Cardiac fibroblast (primary cell): ENCODE measurements at places on chromosomes 6 and 20.
A peak's percentile ranks its signal among the peaks of the same experiment; 100 is the strongest.

DNA sequence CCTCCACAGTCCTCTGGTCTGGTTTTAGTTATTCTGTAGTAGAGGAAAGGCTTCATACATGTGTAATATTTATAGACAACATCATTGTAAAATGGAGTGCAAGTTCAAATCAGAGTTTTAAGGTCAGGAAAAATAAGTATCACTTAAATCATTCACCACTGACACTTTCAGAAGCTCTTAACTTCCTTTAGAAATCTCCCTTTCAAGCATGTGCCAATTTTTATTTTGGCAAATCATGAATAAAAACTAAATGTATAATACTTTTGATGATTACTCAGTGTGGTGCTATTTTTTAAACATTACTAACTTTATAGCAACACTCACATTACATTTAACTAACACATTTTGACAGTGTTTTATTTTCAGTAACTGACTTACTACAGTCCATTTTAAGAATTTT lies 112.2 kb downstream of the OGFRL1 start:
- DNase-seq: peak; percentile 42

DNA sequence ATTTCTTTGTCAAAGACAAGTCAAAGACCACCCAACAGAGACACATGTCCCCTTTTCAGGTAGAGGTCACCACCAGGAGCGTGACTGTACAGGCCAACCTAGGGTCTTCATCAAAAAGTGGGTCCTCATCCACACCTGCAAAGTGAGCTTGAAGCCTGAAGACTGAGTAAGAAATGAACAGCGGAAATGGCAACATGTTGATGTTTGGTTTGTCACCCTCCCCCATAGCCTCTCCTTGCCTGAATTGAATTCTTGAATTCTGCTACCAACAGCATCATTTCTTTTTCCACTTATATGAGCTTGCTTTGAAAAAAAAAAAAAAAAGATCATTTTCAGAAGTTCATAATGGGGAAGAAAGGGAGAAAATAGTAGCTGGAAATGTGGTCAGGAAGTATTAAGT lies 104.4 kb downstream of the NFATC2 start:
- DNase-seq: no peak

GRCh38 chr6:55875400-55875799 lies at the start of gene BMP5:
BMP5 (minus strand) TSS chr6:55875590; CDS start chr6:55874865, 725 bp downstream.
- DNase-seq: no peak

- no peak for DNase-seq
Measured at GRCh38 chr6:6583836-6584235, 4.7 kb upstream of the LY86 start.

- DNase-seq: peak; percentile 54
Measured at GRCh38 chr6:7728855-7729590, 3.1 kb downstream of the BMP6 start.

GRCh38 chr6:1965596-1966224 lies 279.7 kb downstream of the GMDS start:
- no peak for DNase-seq

DNA sequence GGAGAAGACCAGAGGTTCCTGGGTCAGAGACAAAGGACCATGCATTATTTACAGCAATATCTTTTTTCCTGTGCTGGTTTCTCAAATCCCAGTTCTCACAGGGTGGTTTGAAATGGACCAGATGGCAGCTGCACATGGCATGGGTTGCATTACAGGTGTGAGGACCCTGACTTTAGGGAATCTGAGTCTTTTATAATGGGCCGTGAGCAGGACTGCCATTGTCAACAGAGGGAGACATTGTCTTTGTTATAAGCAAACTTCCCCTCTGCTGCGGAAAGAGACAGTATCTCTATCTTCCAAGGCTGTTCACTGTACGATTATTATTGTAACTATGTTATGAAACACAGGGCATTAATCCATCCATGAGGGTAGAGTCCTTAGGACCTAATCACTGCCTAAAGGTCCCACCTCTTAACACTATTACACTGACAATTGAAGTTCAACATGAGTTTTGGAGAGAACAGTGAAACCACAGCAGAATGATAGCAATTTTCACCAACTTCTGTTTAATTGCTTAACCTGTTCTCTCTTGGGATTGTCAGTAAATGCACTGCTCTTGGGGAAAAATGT lies 156.1 kb upstream of the AGPAT4 start:
- peak; percentile 44 for DNase-seq

- DNase-seq: no peak
Measured at GRCh38 chr20:2680046-2680445, 12.5 kb upstream of the EBF4 start.

GRCh38 chr6:45212976-45213375 lies 115.2 kb upstream of the RUNX2 start:
- no peak for DNase-seq

DNA sequence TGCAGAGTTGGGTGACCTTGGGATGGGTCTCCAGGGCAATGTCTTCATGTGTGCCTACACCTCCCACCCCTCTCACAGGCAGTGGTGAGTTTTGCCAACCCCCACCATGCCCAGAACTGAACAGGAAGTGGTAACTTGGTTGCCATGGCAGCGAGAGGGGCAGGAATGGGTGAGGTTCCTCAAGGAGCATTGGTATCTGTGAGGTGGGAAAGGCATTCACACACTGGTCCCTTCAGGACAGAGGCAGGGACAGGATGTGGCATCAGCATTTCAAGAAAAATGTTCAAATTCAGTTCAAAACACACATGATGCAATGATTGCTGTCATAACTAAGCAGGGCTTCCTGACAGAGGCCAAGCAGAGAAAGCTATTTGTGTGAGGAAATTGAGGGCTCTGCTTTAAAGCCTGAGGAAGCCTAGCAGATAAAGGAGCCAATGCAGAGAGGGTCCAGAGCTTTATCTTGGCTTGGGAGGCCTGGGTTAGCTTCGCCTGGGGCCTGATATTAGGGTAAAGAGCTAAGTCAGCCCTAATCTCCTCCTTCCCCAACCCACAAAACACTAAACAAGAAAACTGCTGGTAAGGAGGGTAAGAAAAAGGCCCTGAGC lies 551 bp downstream of the TREML2 start:
- peak; percentile 34 for DNase-seq

DNA sequence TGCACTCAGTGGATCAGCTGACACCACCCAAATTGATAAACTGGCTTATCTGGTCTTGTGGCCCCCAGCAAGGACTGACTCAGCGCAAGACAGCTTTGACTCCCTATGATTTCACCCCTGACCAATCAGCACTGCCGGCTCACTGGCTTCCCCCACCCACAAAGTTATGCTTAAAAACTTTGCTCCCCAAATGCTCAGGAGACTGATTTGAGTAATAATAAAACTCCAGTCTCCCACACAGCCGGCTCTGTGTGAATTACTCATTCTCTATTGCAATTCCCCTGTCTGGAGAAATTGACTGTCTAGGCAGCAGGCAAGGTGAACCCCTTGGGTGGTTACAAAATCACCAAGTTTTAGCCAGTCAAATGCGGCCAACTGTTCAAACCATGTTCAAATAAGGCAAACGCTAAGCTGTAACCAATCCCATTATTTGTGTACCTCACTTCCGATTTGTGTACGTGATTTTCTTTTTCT lies 32.5 kb downstream of the SLC22A2 start:
- peak; percentile 71 for DNase-seq

DNA sequence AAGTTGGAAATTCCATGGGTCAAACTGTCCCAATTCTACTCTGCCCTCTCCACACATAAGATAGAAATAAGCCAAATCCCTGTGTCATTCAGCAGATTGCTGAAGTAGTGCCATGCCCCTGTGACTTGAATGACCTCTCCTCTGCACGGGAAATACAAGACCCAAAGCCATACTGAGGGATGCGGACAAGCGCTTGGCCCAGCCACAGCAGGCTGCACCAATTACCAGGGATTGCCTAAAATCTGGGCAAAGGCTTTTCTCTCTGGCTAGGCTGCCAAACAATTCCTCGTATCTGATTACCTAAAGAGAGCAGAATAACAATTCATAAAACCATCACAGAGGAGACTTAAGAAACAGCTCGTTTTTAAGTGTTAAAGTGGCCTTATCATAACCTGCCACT lies 421.8 kb upstream of the JARID2 start:
- DNase-seq: peak; percentile 34

GRCh38 chr6:34047913-34048867 lies 97.7 kb downstream of the GRM4 start:
- DNase-seq: no peak

GRCh38 chr6:38064431-38064830 lies 244.9 kb downstream of the ZFAND3 start:
- no peak for DNase-seq
